Tongue (tissue), 3 donors: ENCODE measurements at places on chromosomes 5 and 9. TPM values are rescaled to one million over a fixed set of nuclear protein-coding genes. Genes with fewer than 3 reads are reported as not detected.

The CDKN2B-AS1 gene
- total RNA-seq = not detected

- DNase-seq = no peak
Measured at GRCh38 chr5:59130431-59130830, 547.6 kb downstream of the RAB3C start.

The GLRA1 gene
- not detected for total RNA-seq

- no peak for DNase-seq
Measured at GRCh38 chr9:76415154-76415553, 20.9 kb upstream of the RFK start.

- no peak for DNase-seq
Measured at GRCh38 chr9:75123696-75124095, 35.4 kb downstream of the OSTF1 start.

GRCh38 chr9:124359426-124359825 lies 55.8 kb downstream of the PSMB7 start:
- no peak for DNase-seq

The LRSAM1 gene
- 15.9 TPM for total RNA-seq

The S1PR3 gene
- total RNA-seq = 37.6 TPM

GRCh38 chr5:142748132-142748531 lies 22.0 kb upstream of the ARHGAP26 start:
- DNase-seq = peak; percentile 21

The SLC24A2 gene
- total RNA-seq = 1.9 TPM

The SOWAHA gene
- 0.10 TPM for total RNA-seq

DNA sequence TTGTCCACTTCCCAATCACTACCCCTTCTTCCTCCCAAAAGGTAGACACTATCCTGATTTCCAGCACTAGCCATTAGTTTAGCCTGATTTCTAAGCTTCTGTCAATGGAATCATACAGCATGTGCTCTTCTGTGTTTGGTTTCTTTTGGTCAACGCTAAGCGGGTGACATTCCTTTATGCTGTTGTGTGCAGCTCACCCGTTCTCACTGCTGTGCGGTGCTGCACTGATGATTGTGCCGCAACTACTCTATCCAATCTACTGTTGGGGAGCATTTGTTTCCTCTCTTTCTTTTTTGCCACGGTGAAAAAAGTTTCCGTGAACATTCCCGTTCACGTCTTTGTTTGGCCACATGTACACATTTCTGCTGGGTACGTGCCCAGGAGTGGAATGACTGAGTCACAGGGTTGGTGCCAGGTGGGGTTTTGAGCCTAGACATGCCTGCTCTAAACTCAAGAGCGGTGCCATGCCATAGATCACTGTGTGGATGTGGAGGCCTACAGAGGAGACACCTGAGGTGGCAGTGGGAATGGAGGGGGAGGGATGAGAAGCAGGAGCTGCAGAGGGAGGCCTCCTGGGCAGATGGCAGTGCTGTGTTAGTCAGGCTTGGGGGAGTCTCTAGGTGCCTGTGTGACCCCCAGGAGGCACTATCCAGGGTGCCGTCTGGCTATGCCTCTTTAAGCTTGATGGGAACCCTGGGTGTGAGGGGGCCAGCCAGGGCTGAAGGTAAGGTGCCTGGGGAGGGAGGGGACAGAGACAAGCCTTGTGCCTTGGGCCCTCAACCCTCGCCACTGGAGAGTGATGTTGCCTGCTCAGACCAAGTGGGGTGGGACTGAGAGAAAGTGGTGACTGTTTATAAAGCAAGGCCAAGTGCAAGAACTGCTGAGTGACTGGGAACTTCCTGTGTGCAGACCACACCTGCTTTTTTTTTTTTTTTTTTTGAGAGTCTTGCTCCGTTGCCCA lies 11.4 kb upstream of the ANKRD33B start:
- no peak for DNase-seq

DNA sequence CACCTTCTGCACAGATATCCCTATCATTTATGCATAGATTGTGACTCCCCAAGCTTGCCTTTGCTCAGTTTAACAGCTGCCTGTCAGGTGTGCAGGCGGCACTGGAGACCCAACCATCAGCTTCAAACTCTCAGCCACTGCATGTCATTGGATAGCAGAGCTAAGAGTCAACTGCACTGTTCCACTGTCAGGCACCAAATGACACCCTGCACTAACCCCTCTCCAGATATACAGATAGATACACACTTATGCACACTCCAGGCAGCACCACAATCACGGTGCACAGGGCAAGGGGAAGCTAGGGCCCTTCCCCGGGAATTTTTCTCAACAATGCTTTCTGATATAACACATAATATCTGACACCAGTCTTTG lies 142.3 kb downstream of the BNC2 start:
- DNase-seq = no peak

GRCh38 chr5:154823605-154824004 lies 26.8 kb downstream of the FAXDC2 start:
- DNase-seq = no peak

The SLC22A4 gene
- total RNA-seq = 1.7 TPM

The SHISAL2B gene
- not detected for total RNA-seq

DNA sequence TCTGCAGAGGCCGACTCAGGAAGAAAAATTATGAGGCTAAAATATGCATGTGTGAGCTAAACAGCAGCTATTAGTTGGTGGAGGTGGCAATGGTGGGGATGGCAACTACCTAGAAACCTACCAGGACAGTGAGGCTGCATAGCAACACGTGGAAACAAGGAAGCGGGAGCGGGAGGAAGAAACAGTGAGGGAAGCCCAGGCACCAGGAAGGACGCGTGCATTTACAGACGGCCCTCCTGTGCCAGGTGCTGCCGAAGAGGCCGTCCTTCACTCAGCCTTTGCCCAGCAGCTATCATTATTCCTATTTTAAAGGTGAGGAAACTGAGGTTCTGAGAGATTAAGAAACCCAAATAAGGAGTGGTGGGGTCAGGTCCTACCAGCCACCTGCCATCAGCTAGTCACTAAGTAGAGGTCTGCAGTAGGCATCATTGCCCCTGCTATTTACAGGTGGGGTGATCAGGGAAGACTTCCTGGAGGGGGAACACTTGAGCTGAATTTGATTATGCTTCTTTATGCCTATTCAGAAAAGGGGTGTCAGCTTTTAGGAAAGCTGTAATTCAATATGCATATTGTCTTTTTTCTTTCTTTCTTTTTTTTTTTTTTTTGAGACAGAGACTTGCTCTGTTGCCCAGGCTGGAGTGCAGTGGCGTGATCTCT lies 125.3 kb downstream of the CRB2 start:
- no peak for DNase-seq

GRCh38 chr5:107874795-107875194 lies 204.1 kb upstream of the EFNA5 start:
- DNase-seq = no peak

The FXN gene
- 3.1 TPM for total RNA-seq

- no peak for DNase-seq
Measured at GRCh38 chr5:178368274-178368673, 135.7 kb upstream of the PHYKPL start.

- DNase-seq = peak; percentile 77
Measured at GRCh38 chr5:31692561-31693221, 53.8 kb downstream of the PDZD2 start.

DNA sequence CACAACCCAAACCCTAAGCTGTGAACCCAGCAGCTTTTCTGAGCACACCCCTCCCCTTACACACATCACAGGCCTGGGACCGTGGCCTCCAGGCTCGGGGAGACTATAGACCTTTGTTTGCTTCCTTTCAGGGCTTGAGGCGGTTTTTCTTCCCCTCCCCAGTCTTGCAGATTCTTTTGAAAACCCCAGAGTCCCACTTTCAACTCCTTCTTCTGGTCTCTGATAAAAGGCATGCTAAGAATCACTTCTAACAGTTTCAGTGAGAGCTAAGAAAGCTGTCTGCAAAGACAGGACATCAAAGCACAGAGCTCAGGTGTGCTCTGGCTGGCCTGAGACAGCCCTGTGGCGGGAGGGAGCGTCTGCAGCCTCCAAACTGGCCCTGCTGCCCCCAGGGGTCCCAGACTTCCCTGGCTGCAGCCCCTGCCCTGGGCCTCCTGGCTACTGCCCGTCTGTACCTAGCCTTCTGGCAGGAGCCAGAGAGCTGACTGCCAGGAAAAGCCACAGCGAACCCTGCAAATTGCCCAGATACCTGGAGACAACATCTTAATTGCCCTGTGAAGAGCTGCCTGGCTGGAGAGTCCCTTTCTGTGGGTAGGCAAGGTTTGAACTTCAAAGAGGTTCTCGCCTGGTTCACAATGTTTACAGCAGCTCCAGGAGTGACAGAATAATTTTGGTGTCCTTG lies 138.9 kb downstream of the GADD45G start:
- DNase-seq = no peak

GRCh38 chr9:108103046-108103693 lies 613.6 kb upstream of the KLF4 start:
- no peak for DNase-seq

The CFAP157 gene
- total RNA-seq = not detected

DNA sequence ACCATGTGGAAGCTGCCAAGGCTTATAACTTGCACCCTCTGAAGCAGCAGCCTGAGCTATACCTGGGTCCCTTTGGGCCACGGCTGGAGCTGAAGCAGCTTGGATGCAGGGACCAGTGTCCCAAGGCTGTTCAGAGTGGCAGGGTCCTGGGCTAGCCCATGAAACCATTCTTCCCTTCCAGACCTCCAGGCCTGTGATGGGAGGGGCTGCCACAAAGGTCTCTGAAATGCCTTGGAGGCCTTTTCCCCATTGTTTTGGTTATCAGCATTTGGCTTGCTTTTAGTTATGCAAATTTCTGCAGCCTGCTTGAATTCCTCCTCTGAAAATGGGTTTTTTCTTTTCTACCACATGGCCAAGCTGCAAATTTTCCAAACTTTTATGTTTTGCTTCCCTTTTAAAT lies 433.7 kb upstream of the ACO1 start:
- DNase-seq = no peak

- no peak for DNase-seq
Measured at GRCh38 chr5:101338226-101338625, 435.1 kb upstream of the ST8SIA4 start.

- no peak for DNase-seq
Measured at GRCh38 chr5:29005386-29005785, 1967.0 kb upstream of the CDH9 start.

GRCh38 chr9:15944341-15944740 lies 391.5 kb downstream of the CCDC171 start:
- no peak for DNase-seq

DNA sequence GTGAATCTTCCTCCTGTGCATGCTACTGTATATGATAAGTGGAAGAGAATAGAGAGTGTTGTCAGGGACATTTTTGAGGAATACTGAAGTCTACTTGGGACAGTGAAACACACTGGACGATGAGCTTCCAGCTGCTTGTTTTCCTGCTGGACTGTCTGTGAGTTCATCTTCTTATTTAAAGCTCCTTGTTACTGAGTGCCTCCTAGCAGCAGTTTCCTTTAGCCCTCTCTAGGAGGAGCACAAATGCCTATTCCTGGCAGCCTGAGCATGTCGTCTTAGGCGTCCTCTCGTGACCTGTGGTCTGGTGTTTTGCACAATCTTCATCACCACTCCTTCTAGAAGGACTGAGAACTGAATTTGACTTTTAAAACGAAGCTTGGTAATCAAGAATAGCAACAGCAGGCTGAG lies 43.8 kb downstream of the ANKRD33B start:
- DNase-seq = peak; percentile 61

The DMRT2 gene
- 19.1 TPM for total RNA-seq

DNA sequence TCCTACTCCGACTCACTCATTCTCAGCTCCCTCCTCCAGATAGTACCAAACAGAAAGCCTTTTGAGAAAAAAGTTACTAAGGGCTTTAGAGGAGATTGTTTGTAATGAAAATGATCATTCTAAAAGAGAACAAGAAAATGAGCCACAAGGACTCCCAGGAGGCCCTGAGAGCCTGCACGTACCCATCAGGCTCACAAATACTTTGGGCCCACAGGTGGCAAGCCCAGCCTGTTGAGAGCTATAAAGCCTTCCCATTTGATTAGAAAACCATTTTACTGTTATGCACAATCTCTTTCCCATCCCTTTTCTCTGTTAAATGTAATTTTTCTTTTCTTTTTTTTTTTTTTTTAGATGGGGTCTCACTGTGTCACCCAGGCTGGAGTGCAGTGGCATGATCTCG lies 136.1 kb downstream of the LHFPL2 start:
- no peak for DNase-seq

GRCh38 chr5:78905084-78905938 lies 79.8 kb downstream of the ARSB start:
- DNase-seq = peak; percentile 34

The FREM1 gene
- 18.2 TPM for total RNA-seq

The PLPP7 gene
- 81.3 TPM for total RNA-seq

- peak; percentile 84 for DNase-seq
Measured at GRCh38 chr5:157575381-157576020, at the start of gene ADAM19. ADAM19 (minus strand) TSS chr5:157575775; CDS start chr5:157575696, 79 bp downstream.

GRCh38 chr5:125409234-125409860 lies 662.9 kb upstream of the ZNF608 start:
- DNase-seq = peak; percentile 67

The NOXA1 gene
- 1.2 TPM for total RNA-seq

DNA sequence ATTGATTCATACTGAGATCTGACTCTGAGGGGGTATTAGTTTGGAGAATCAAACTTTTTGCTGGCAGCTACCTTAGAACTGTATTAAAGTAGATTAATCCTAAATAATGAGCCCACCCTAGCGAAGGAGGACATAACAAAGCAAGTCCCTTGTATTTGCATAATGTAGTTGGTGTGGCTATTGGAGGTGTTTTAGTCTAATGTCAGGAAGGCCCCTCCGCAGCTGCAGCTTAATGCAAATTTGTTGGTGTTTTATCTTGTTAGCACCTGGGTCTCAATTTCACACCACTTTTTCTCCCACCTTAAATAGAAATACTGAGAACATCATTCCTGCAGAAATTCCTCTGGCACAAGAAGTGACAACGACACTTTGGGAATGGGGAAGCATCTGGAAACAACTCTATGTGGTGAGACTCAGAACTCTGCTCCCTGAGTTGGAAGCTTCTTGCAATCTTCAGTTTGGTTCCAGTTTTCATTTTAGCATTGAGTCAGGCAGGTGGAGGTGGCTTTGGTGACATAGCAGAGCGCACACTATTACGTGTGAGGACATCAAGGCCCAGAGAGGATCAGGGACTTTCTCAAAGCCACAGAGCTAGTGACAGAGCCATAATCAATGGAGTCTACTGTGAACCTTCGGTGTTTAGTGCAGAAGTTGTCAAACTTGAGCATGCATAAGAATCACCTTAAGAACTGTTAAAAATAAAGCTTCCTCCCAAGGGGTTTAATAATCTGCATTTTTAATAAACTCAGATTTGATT lies 33.9 kb downstream of the DOCK2 start:
- no peak for DNase-seq

DNA sequence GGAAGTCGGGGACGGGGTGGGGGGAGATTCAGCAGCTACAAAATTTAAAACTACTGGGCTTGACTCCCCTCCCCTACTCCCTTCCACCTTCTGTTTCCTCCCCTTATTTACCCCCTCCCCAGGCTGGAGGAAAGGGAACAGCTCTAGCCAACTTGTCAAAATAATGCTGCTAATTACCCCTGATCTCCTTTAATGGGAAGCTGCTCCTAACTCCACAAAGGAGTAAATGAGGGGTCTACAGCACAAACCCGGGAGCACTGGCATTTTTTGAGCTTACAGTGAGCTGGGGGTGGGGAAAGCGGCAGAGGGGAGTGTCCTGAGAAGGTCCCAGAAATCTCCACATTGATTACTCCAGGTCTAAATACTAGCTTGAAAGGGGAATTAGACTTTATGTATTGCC lies 3.1 kb downstream of the PTCH1 start:
- no peak for DNase-seq
